ENCODE measurements at places on chromosomes 5 and 9. TPM values are rescaled to one million over a fixed set of nuclear protein-coding genes. Genes with fewer than 3 reads are reported as not detected.

SNCAIP gene
- total RNA-seq = 254 TPM

TRIM23 gene
- total RNA-seq = 12.8 TPM

DNA sequence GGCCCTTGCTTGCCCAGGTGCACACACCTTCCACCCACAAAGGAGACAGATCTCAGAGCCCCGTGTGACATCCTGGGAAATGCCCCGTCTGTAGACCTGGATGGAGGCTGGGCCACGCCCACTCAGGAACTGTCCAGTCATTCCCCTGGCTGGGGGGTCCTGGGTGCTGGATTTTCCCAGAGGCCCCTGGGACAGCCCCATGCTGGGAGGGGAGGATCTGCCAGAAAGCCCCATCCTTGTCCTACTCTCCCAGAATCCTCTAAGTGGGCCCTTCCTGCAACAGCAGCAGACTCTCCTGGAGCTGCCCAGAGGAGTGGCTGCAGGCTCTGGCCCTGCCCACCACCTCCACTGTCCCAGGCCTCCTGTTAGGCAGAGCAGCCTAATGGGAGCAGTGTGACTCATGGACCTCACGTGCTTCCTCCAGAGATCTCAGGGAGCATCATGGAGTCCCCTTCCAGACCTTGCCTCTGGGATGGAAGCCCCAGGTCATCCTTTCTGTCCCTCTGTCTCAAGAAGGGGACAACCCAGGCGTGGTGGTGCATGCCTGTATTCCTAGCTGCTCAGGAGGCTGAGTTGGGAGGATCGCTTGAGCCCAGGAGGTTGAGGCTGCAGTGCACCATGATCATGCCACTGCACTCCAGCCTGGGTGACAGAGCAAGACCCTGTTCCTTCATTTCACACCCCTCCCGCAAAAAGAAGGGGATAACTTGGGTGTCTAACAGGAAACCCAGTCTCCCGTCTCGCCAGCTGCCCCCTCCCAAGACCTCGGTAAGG is 51.7 kb downstream of the JADE2 start:
- H3K4me1 ChIP-seq = peaks cover 10% of the 10 kb centered on the region
- H3K4me3 ChIP-seq = no peak overlapping the region
- no peak overlapping the region for H3K27ac ChIP-seq
- no peak for DNase-seq

DNA sequence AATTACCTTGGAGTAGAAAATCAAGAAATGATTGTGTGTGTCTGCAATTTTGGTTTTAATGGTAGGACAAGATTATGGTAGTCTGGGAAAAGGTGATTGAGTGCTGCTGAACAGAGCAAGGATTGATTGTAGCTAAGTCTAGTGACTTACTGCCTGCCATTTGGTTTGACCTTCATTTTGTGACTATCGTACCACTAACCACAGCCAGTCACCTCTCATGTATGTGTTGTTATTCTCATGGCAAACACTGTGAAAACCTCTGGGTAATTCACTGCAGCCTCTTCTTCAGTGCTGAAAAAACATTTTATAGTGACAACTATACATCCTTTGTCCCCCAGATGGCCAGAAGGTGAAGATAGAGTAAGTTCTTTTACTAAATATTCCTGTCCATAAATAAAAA is 37.5 kb downstream of the CTNNA1 start:
- no peak for DNase-seq
- no peak overlapping the region for H3K4me3 ChIP-seq
- H3K36me3 ChIP-seq = peaks cover 7% of the 10 kb centered on the region
- H3K27ac ChIP-seq = no peak overlapping the region
- peaks cover 2% of the 10 kb centered on the region for H3K27me3 ChIP-seq
- H3K4me1 ChIP-seq = peaks cover 27% of the 10 kb centered on the region

TMEM250 gene
- total RNA-seq = 33.6 TPM

DNA sequence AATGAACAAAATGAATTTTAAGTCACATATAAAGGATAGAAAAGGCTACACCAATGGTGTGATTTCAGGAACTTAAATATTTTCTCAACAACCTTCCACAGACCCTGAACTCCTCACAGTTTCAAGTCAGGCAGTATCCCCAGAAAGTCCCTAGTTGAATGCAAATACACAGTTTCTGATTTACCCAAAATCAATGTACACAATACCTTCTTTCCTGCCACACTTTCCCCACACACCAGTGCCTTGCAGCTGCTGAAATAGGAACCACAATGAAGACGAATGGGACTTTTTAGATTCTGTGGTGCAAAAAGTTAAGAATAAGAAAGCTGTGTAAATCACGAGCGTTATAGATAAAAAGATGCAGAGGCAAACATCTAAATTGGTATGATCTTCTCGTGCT is 552.4 kb upstream of the MEF2C start:
- no peak overlapping the region for H3K4me3 ChIP-seq
- H3K27ac ChIP-seq = no peak overlapping the region
- H3K4me1 ChIP-seq = peaks cover 4% of the 10 kb centered on the region
- no peaks in the 10 kb centered on the region for H3K27me3 ChIP-seq
- no peak for DNase-seq

DNA sequence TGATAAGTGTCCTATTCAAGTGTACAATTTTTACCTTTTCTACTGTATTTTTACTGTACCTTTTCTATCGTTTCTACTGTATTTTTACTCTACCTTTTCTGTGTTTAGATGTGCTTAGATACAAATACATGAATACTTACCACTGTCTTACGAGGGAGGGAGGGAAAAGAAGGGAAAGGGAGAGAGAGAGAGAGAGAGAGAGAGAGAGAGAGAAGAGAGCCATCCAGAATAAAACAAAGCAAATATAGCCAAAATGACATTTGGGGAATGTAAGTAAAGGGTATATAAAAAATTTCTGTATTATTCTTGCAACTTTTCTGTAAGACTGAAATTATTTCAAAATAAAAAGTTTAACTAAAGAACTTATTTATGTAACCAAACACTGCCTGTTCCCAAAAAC is 121.2 kb downstream of the HOMER1 start:
- H3K27me3 ChIP-seq = no peaks in the 10 kb centered on the region
- no peaks in the 10 kb centered on the region for H3K36me3 ChIP-seq
- no peaks in the 10 kb centered on the region for H3K4me1 ChIP-seq
- no peak for DNase-seq
- no peak overlapping the region for H3K4me3 ChIP-seq

GRCh38 chr9:120197605-120198004 is 382.4 kb downstream of the CDK5RAP2 start:
- H3K27me3 ChIP-seq = no peaks in the 10 kb centered on the region
- no peak for DNase-seq
- H3K36me3 ChIP-seq = no peaks in the 10 kb centered on the region
- no peak overlapping the region for H3K4me3 ChIP-seq
- H3K27ac ChIP-seq = no peak overlapping the region
- no peaks in the 10 kb centered on the region for H3K4me1 ChIP-seq

MEIKIN gene
- not detected for total RNA-seq

NNT gene
- 21.7 TPM for total RNA-seq

- no peaks in the 10 kb centered on the region for H3K36me3 ChIP-seq
- DNase-seq = no peak
- H3K4me1 ChIP-seq = no peaks in the 10 kb centered on the region
- no peaks in the 10 kb centered on the region for H3K27me3 ChIP-seq
- H3K4me3 ChIP-seq = no peak overlapping the region
- no peak overlapping the region for H3K27ac ChIP-seq
Measured at GRCh38 chr5:25763781-25764180, 1119.0 kb upstream of the CDH10 start.

- peaks cover 13% of the 10 kb centered on the region for H3K4me1 ChIP-seq
- H3K36me3 ChIP-seq = no peaks in the 10 kb centered on the region
- no peak overlapping the region for H3K27ac ChIP-seq
Measured at GRCh38 chr5:91176288-91177016, 206.7 kb downstream of the ARRDC3 start.

NUTM2G gene
- not detected for total RNA-seq

DNA sequence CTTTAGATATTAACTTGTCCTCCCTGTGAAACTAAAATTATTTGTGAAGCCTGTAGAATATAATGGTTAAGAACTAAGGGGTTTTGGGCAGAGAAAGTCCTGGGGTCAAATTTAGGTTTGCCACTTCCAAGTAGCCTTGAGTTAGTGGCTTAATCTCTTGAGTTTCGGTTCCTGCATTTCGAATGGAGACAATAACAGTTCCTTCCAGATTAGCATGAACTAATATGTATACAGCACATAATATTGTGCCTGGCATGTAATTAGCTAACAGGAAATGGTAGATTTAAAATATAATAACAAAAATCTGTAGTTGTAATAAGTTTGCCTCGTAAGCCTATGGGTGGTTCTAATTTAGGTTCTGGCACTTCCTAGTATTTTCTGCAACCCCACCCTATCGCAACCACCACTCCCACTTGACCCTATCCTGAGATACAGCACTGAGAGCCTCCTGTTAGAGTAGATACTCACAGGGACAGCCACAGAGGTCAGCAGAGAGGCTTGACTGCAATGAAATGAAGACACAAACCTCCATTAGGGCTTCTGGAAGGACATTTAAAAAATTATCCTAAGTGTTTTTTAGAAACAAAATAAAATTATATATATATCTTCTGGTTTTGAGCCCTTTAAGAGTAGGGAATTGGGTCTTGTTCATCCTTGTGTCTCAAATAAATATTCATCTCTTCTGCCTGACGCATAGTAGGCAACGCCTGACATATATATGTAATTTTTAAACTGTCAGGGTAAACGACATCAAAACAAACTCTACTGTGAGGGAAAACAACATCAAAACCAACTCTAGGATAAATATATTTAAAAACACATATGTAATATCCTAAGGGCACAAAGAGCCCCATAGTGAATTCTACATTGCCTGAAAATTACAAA is 8.5 kb downstream of the SPINK9 start:
- no peaks in the 10 kb centered on the region for H3K27me3 ChIP-seq
- DNase-seq = no peak
- H3K4me3 ChIP-seq = no peak overlapping the region
- no peak overlapping the region for H3K27ac ChIP-seq

PKD2L2 gene
- total RNA-seq = not detected

GRCh38 chr5:177555228-177555627 is 865 bp upstream of the FAM193B start:
- peaks cover 11% of the 10 kb centered on the region for H3K27me3 ChIP-seq
- no peak overlapping the region for H3K27ac ChIP-seq
- peak overlapping the region; percentile 80 for H3K4me3 ChIP-seq

- no peak overlapping the region for H3K27ac ChIP-seq
- H3K4me1 ChIP-seq = peaks cover 5% of the 10 kb centered on the region
- peak overlapping the region; percentile 84 for H3K4me3 ChIP-seq
- peaks cover 9% of the 10 kb centered on the region for H3K27me3 ChIP-seq
- H3K36me3 ChIP-seq = no peaks in the 10 kb centered on the region
Measured at GRCh38 chr9:83061990-83062650, 822 bp downstream of the RASEF start.

- DNase-seq = no peak
- H3K36me3 ChIP-seq = no peaks in the 10 kb centered on the region
- peak overlapping the region; percentile 84 for H3K27ac ChIP-seq
- no peaks in the 10 kb centered on the region for H3K27me3 ChIP-seq
- peaks cover 15% of the 10 kb centered on the region for H3K4me1 ChIP-seq
Measured at GRCh38 chr9:36665921-36666431, 93.3 kb downstream of the MELK start.

- H3K4me1 ChIP-seq = peaks cover 9% of the 10 kb centered on the region
- DNase-seq = no peak
- H3K36me3 ChIP-seq = no peaks in the 10 kb centered on the region
- H3K27ac ChIP-seq = no peak overlapping the region
Measured at GRCh38 chr5:118793652-118794051, 194.7 kb downstream of the DTWD2 start.

All from endothelial cell (in vitro differentiated cells).